ENCODE measurements at places on chromosomes 2 and 18.

GRCh38 chr2:57490741-57491140 is 555.9 kb upstream of the VRK2 start:
- DNase-seq, result no peak

DNA sequence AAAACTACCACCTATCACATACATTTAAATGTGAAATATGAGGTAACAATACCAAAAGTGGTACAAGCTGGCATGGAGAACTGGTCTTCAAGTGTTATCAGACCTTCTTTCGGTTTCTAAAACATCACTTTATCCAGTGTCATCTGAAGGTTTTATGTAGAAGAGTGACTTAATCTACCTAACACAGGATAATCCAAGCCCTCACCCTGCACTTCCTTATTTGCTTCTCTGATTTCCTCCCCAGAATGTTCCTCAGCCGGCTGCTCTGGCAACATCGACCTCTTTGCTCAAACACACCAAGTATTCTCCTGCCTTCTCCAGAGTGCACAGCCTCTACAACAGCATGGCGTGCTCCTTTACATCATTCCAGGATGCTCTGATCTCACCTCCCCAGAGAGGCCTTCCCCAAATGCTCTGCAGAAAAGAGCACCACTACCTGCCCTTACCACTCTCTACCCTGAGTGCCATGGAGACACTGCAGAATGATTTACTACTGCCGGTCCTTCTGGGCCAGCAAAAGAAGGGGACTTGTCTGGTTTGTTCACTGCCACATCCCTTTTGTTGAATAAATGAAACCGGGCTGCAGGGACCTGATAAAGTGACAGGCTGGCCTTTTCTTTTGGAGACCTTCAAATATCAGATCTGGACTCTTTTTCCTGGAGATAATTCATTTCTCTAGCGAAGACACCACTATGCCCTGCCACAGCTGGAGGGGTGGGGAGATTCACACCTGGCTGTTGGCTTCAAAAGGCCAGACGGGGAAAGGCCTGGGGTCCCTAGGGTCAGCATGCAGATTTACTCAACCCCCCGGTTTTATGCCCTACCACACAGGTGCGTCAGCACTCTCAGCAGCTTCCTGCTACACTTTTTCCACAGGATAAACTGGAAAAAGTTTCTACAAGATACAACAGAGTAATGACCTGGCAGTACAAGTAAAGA is 42.0 kb downstream of the TTR start:
- peak; percentile 40 for DNase-seq

DNA sequence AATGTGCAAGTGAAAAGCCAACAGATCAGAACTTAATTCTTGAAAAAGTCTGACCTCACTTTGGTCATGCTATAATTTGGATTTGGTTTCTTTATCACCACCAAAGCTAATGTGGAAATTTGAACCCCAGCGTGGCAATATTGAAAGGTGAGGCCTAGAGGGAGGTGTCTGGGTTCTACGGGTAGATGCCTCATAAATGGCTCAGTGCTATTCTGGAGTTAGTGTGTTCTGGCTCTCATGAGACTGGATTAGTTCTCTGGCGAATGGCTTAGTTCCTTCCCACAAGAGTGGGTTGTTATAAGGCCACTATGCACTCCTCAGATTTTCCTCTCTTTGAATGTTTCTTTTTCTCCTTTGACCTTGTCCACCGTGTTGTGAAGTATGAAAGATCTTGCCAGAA is 22.3 kb downstream of the ORC4 start:
- no peak for DNase-seq

DNA sequence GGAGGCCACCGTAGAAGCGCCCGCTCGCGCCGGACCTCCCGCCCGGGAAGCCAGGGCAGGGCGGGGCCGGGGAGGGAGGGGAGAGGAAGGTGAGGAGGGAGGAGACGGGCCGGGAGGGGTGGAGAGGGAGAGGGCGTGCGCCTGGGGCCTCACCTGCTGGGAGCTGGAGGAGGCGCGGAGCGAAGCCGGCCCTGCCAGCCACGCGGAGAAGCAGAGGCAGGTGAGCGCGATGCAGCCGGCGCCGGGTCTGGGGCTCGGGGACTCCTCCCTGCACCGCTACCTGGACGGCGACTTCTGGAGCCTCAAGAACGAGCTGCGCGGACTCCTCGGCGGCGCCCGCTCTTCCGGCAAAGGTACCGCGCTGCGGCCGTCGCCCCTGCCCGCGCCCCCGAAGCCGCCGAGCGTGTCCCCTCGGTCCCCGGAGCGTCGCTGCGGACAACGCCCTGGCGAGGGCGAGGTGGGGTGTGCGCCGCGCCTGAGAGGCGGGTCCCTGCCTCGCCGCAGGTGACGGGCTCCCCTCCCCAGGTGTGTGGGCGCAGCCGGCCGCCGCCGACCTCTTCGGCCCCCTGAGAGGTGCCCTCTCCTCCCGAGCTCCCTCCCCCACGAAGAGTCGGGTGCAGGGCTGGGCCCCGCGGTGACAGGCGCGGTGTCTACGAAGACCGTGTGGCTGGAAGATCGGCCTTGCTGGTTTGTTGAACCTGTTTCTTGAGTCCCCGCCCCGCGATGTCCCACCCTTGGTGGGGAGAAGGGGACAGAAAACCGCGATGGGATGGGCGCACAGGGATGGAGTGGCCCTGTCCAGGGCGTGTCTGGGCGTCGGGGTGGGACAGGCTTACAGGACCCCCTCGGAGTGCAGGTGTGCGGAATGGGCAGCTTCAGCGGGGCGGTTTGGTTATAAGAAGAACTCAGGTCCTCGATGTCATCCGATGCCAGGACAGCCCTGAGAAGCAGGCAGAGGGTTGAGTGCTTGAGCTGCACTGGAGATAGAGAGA is at the start of gene ACOXL:
TSS of gene ACOXL (plus strand) at position 152 of the 992 bp plus-strand sequence. CDS start 35,817 bp downstream, outside the sequence.
- DNase-seq, result peak; percentile 69

DNA sequence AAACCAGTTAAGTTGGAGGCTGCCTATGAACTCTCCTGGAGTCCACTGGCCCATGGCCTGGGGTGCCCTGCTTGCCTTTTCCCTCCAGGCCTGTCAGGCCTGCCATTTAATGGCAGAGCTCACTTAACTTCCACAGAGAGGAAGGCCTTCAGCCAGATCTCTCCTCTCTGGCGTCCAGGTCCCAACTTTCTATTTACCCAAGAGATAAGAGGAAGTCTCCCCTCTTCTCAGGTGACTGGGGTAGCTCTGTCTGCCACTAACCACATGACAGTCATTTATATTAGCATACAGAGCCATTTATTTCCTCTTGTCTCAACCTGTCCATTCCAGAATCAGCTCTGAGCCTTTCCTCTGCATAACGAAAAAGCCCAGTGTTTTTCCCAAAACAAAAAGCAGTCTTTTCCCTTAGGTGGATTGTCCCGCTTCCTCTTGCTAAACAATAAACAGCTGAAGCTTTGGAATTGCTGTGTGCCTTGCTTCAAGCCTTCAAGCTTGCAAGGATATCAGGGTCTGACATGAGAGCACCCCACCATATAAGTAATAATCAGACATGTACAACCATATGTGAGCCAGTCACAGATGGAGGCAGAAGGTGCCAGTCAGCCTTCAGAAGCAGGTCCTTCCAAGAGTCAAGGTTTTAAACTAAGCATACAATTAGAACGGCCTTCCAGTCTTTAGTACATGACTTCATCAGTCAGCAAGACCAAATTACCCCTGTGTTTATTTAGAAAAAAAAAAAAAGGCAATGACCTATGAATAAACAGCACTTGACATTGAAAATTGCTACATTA is 71.2 kb upstream of the STPG4 start:
- DNase-seq, result no peak

- no peak for DNase-seq
These were observed 100.9 kb upstream of the NEUROD1 start for GRCh38 chr2:181781078-181781786.

GRCh38 chr18:41939326-41939725 is 15.7 kb upstream of the PIK3C3 start:
- DNase-seq, result no peak

DNA sequence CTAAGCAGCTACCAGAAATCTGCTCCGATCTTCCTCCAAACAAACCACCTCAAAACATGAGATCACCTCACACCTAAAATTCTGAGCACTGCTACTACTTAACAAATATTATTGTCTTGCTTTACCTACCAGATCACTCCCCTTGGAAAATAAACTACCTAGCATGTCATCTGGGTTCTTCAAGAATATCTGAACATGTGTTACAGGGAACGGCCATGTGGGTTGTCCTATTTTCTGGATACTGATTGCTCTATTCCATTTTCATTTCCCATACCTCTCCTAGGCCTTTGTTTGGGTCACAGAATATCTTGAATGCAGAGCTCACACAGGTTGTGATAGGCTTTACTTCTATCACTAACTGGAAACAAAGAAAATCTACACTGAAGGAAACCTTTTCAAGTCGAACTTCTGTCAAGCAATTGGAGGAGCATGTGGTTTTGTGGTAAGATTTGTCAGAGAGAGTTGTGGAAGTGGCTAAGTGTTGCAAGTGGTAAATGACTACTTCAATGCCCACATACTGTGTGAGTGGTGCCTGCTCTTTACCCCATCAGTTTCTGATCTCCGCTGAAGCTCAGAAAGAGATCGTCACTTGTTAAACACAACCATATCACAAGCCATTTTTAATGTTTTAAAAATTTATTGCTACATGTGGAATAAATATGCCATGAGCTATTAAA is 739.1 kb upstream of the ZEB2 start:
- peak; percentile 71 for DNase-seq

GRCh38 chr2:238502088-238502810 is 75.5 kb downstream of the ASB1 start:
- no peak for DNase-seq

GRCh38 chr2:108538000-108538625 is 3.8 kb downstream of the LIMS1 start:
- DNase-seq, result no peak

DNA sequence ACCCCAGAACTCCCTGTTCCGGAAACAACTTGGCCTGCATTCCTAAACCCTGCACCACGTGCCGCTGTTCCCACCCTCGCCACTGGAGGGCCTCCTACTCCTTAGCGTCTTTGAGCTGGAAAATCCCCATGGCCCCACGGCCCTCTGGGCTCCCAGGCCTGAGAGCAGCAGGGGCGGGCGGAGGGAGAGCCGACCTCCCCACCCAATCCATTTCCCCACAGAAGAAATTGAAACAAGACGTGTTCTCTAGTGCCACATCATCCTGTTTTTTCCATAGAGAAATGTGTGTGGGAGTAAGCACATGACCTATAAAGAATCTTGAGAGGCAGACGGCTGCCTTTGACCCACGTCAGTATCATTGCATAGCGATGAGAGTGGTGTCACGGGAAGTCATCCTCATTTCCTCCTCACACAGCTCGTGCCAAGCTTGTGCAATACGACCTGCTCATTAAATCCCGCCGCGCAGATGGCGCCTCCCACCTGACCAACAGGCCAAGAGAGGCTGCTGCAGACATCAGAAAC is 79.2 kb downstream of the LAMA1 start:
- no peak for DNase-seq

- DNase-seq, result no peak
These were observed 210.6 kb downstream of the SEPTIN10 start for GRCh38 chr2:109402980-109403840.

GRCh38 chr2:62505109-62505749 is 766 bp downstream of the TMEM17 start:
- no peak for DNase-seq

- no peak for DNase-seq
These were observed 818.4 kb upstream of the CDH2 start for GRCh38 chr18:28995319-28995718.
